ENCODE measurements at places on chromosomes 1 and 21. TPM values are rescaled to one million over a fixed set of nuclear protein-coding genes. Genes with fewer than 3 reads are reported as not detected.

TMEM125 gene
- 1.2 TPM for total RNA-seq

DNA sequence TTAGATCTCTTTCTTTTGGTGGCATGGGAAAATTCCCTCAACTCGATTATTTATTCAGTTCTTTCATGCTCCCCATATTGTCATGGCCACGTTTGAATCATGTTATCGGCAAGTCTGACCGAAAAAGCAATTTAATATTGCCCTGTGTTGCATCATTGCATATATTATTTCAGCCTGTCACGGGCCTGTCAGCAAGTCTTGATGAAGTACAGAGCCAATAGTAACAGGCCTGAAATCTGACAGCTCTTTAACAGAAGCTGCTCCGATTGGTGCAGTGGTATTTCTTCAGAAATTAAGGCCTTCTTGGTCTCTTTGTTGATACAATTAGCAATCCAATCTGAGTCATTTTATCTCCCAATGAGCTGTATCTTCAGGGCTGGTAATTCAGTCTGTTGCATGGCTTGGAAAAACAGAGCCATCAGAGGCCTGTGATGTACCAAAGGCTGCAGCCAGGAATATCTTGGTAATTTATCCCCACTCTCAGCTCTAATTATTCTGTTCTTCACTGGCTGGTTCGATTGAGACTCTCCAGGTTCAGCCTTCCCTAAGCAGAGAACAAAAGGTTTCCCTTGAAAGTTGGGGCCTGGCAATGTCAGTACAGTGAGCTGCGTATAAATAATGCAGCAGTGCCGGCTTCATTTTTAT, 149.5 kb downstream of the FGGY start:
- H3K4me3 ChIP-seq: no peak overlapping the region
- no peaks in the 10 kb centered on the region for H3K36me3 ChIP-seq
- DNase-seq: no peak

GRCh38 chr1:4681026-4681425, 26.6 kb downstream of the AJAP1 start:
- no peak for DNase-seq
- no peaks in the 10 kb centered on the region for H3K36me3 ChIP-seq
- H3K4me3 ChIP-seq: no peak overlapping the region
- no peak overlapping the region for H3K27ac ChIP-seq
- H3K4me1 ChIP-seq: no peaks in the 10 kb centered on the region

SHE gene
- total RNA-seq: 23.8 TPM

PLEKHG5 gene
- 17.2 TPM for total RNA-seq

- H3K4me1 ChIP-seq: no peaks in the 10 kb centered on the region
- no peak for DNase-seq
- H3K27ac ChIP-seq: no peak overlapping the region
- H3K4me3 ChIP-seq: no peak overlapping the region
- H3K27me3 ChIP-seq: no peaks in the 10 kb centered on the region
Observed at GRCh38 chr1:174742805-174743653, 256.7 kb upstream of the CACYBP start.

DNA sequence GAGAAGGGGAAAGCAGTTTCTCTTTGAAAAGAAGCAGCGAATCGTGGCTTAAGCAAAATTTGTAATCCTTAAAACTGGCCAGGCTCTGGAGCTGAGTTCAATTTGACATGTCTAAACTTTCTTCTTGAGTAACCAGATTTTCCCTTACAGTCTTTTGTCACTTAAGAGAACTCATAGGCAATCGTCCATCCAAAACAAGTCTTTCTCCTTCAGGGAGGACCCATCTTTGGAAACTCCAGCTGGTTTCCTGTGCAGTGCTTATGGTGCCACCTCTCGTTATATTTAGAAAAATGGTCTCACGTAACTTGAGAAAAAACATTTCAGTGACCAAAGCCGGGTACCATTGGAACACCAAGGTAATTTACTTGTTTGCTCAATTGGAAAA, 1.8 kb upstream of the PTTG1IP start:
- H3K4me1 ChIP-seq: peaks cover 45% of the 10 kb centered on the region
- no peaks in the 10 kb centered on the region for H3K27me3 ChIP-seq
- peak overlapping the region; percentile 88 for H3K4me3 ChIP-seq
- H3K27ac ChIP-seq: peak overlapping the region; percentile 90

- no peak for DNase-seq
- H3K4me3 ChIP-seq: no peak overlapping the region
- no peaks in the 10 kb centered on the region for H3K27me3 ChIP-seq
- H3K27ac ChIP-seq: no peak overlapping the region
- peaks cover 14% of the 10 kb centered on the region for H3K4me1 ChIP-seq
Observed at GRCh38 chr1:177858332-177858821, 111.5 kb downstream of the SEC16B start.

GRCh38 chr1:67646145-67647035, 38.6 kb upstream of the GADD45A start:
- no peak overlapping the region for H3K4me3 ChIP-seq
- H3K4me1 ChIP-seq: peaks cover 26% of the 10 kb centered on the region
- peak overlapping the region; percentile 63 for H3K27ac ChIP-seq

- H3K27ac ChIP-seq: no peak overlapping the region
- no peaks in the 10 kb centered on the region for H3K36me3 ChIP-seq
- H3K4me1 ChIP-seq: no peaks in the 10 kb centered on the region
- H3K4me3 ChIP-seq: no peak overlapping the region
- H3K27me3 ChIP-seq: no peaks in the 10 kb centered on the region
- DNase-seq: no peak
Observed at GRCh38 chr1:91129458-91129857, 107.6 kb upstream of the ZNF644 start.

NVL gene
- total RNA-seq: 34.6 TPM

ACOT11 gene
- 26.0 TPM for total RNA-seq

GRCh38 chr1:109821831-109822745, 58.4 kb upstream of the EPS8L3 start:
- no peak for DNase-seq
- H3K27me3 ChIP-seq: no peaks in the 10 kb centered on the region
- H3K4me3 ChIP-seq: no peak overlapping the region
- H3K36me3 ChIP-seq: no peaks in the 10 kb centered on the region

DNA sequence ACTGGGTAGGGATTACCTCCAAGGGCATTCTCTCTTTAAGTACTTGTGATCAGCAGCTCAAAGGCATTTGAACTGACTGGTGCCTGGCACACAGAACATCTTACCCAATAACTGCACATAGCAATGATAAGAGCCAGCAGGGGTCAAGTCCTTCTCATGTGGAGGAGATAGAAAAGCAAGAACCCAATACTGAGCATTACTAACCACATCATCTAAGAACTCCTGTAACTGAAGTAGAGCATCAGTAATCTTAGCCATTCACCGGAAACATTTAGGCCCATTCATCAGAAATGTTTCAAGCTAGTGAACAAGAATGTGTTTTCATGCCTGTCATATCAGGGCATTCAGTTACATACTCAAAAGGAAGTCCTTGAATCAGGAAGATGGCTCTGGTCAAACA, 33.6 kb upstream of the THEM4 start:
- H3K4me1 ChIP-seq: peaks cover 34% of the 10 kb centered on the region
- no peaks in the 10 kb centered on the region for H3K27me3 ChIP-seq
- DNase-seq: no peak
- no peaks in the 10 kb centered on the region for H3K36me3 ChIP-seq

GRCh38 chr1:37250371-37250770, 216.1 kb upstream of the GRIK3 start:
- no peak overlapping the region for H3K27ac ChIP-seq
- no peaks in the 10 kb centered on the region for H3K4me1 ChIP-seq
- H3K27me3 ChIP-seq: no peaks in the 10 kb centered on the region

TTC39A gene
- 11.5 TPM for total RNA-seq

DNA sequence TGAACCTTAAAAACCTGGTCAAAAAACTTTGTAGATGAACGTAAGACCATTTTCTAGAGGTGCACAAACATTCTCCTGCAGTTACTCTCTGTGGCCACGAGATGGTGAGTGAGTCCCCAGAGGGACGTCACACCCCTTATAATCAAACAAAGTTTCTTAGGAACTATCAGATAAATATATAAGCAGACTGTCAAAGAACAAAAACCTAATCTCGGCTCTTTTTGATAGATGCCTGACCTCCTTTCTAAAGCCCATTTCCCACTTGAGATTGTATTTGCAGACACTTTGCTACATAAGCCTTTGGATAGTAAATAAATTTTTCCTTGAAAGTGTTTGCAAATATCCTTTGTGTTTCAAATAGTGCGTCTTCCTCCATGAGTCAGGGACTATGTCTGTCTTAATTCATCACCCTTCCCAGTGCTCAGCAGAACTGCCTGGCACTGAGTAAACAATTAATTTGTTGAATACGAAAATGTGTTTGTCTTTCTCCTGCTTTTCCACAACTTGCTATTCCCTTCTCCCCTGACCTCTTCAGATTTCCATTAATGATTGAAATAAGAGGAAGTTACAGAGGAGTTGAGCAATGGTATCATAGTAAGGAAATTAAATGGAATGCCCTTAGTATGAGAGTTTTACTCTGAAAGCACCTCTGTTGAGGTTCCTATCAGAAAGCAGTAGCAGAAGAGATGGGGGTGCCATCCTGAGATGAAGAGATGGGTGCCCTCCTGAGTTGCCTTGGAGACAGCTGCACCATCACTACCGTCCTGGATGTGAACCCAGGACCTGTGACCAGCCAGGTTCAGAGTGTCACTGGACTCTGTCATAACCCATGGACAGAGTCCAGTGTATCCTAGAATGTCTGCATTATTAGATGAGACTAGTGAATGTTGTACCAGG, 57.8 kb upstream of the RAVER2 start:
- H3K4me3 ChIP-seq: no peak overlapping the region
- H3K27ac ChIP-seq: peak overlapping the region; percentile 7
- DNase-seq: no peak
- H3K4me1 ChIP-seq: peaks cover 6% of the 10 kb centered on the region
- no peaks in the 10 kb centered on the region for H3K36me3 ChIP-seq

DNA sequence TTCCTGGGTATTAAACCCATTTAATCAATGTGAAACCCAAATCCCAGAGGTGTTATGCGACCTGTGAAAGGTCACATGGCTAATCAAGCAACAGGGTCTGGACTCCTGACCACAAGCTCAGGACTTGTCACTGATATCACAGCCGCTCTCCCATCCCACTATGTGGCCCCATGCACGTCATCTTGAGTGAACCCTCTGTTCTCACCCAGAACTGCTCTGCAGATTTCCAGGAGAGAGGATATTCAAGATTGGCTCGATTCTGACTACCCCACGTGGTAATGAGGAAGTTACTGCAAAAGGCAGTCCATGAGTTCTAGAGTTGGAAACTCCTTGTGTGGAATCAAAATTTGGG, 173.5 kb upstream of the ETV3 start:
- H3K36me3 ChIP-seq: no peaks in the 10 kb centered on the region
- H3K27ac ChIP-seq: no peak overlapping the region
- no peak overlapping the region for H3K4me3 ChIP-seq
- H3K27me3 ChIP-seq: no peaks in the 10 kb centered on the region
- DNase-seq: no peak
- no peaks in the 10 kb centered on the region for H3K4me1 ChIP-seq

- H3K4me3 ChIP-seq: no peak overlapping the region
- no peaks in the 10 kb centered on the region for H3K4me1 ChIP-seq
- no peak for DNase-seq
- no peaks in the 10 kb centered on the region for H3K27me3 ChIP-seq
Observed at GRCh38 chr1:155794605-155795245, 62.3 kb downstream of the GON4L start.

ZNF691 gene
- 9.3 TPM for total RNA-seq

FMO5 gene
- total RNA-seq: 3.4 TPM

GRCh38 chr1:225863167-225863566, 19.0 kb downstream of the TMEM63A start:
- no peaks in the 10 kb centered on the region for H3K27me3 ChIP-seq
- peak overlapping the region; percentile 52 for H3K27ac ChIP-seq
- peaks cover 26% of the 10 kb centered on the region for H3K4me1 ChIP-seq
- no peak for DNase-seq
- H3K36me3 ChIP-seq: no peaks in the 10 kb centered on the region
- H3K4me3 ChIP-seq: no peak overlapping the region

GRCh38 chr1:237953238-237953637, 62.5 kb upstream of the ZP4 start:
- no peak overlapping the region for H3K27ac ChIP-seq
- no peak for DNase-seq
- no peaks in the 10 kb centered on the region for H3K4me1 ChIP-seq
- H3K36me3 ChIP-seq: no peaks in the 10 kb centered on the region

- no peaks in the 10 kb centered on the region for H3K27me3 ChIP-seq
- H3K27ac ChIP-seq: no peak overlapping the region
- peaks cover 29% of the 10 kb centered on the region for H3K4me1 ChIP-seq
Observed at GRCh38 chr1:62676611-62677356, 11.4 kb downstream of the DOCK7 start.

GRCh38 chr21:30232011-30232410, 16.1 kb upstream of the CLDN8 start:
- H3K27ac ChIP-seq: no peak overlapping the region
- no peaks in the 10 kb centered on the region for H3K27me3 ChIP-seq
- H3K4me1 ChIP-seq: peaks cover 16% of the 10 kb centered on the region
- no peak for DNase-seq
- H3K36me3 ChIP-seq: no peaks in the 10 kb centered on the region

- H3K4me1 ChIP-seq: no peaks in the 10 kb centered on the region
- no peaks in the 10 kb centered on the region for H3K27me3 ChIP-seq
- H3K36me3 ChIP-seq: no peaks in the 10 kb centered on the region
- no peak overlapping the region for H3K4me3 ChIP-seq
- peak; percentile 88 for DNase-seq
- peak overlapping the region; percentile 51 for H3K27ac ChIP-seq
Observed at GRCh38 chr1:111227851-111228747, 586 bp downstream of the CHI3L2 start.

- no peaks in the 10 kb centered on the region for H3K27me3 ChIP-seq
- H3K4me3 ChIP-seq: no peak overlapping the region
- H3K4me1 ChIP-seq: no peaks in the 10 kb centered on the region
- no peaks in the 10 kb centered on the region for H3K36me3 ChIP-seq
- no peak for DNase-seq
- no peak overlapping the region for H3K27ac ChIP-seq
Observed at GRCh38 chr1:228697207-228698016, 37.9 kb upstream of the RHOU start.

GSTM3 gene
- 199 TPM for total RNA-seq

Data from vagina (tissue), 2 donors.